NCI-H526 (cell line): ENCODE measurements at places on chromosomes 1 and 21.

GRCh38 chr21:31952828-31953227, 80.0 kb downstream of the HUNK start:
- DNase-seq: no peak

GRCh38 chr1:67767103-67767782, 66.0 kb downstream of the GNG12 start:
- no peak for DNase-seq

DNA sequence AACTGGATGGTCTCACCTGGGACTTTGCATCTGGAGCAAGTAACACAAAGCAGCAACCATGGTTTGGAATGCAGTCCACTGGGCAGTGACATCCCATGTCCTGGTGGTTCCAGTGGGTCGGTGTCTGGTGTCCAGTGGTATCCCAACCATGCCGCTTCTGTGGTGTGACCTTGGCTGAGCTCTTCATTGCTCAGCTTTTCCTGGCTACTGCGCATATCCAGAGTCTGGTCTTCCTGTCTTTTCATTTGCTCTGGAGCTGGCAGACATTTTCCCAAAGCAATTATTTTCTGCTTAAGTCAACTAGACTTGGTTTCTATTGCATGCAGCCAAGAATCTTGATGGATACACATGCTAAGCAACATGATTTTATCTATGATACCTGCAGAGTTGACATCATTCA, 28.4 kb upstream of the CD2 start:
- no peak for DNase-seq

- peak; percentile 53 for DNase-seq
Observed at GRCh38 chr1:113320972-113321680, 69.2 kb upstream of the MAGI3 start.

DNA sequence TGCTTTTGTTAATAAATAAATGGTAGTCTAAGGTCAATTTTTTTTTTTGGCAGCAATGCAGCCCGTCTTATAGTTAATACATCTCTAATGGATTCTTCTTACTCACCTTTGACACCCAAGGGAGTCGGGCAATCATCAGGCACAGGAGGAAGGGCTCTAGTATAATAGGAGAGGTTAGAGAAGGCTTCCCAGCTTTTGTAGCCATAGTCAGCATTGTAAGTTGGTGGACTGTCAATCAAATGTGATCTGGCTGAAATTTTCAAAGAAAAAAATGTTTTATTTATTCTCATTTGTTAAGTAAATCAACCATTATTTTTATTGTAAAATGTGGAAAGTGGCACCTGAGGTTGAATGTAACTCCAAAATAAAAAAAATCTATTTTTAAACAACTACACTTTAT, 2.1 kb downstream of the PTGS2 start:
- DNase-seq: no peak

DNA sequence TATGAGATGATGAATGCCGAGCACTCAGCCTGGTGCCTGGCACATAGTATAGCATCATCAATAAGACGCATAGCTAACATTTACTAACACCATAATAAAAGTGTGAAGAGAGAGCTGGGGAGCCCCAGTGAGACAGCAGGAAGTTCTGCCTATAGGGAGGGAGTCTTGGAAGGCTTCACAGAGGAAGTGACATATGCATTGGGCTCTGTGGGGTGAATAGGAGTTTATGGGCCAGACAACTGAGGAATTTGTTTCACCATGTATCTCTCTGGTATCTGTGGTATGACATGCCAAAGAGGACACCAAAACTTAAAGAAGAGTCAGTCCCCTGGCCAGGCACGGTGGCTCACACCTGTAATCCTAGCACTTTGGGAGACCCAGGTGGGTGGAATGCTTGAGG, 118.3 kb upstream of the TMEM51 start:
- DNase-seq: no peak

GRCh38 chr1:185880779-185881333, 146.7 kb downstream of the HMCN1 start:
- DNase-seq: no peak

DNA sequence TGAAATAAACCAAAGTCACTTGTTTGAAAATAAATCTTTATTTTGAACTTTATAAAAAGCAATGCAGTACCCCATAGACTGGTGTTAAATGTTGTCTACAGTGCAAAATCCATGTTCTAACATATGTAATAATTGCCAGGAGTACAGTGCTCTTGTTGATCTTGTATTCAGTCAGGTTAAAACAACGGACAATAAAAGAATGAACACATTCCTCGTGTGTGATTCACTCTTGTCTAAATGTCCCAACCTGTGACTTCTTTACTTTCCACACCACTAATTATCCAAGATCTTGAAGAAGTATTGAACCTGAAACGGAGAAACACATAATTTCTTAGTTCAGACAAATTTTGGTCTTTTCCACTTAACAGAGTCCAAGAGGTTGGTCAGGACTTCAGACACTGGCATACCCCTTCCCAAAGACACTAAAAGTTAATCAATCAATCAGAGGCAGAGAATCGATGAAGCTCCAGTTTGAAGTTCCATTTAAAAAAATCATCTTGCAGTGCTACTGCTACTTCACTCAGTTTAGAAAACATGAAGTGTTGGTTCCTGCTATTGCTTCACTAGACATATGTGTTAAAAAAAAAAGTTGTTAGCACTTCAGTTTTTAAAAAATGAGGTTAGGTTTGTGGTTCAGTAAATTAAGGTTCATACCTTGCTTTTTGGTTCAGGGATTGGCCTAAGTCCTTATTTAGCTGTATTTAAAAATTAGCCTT, 26.2 kb downstream of the ATP1B1 start:
- no peak for DNase-seq

- DNase-seq: no peak
Observed at GRCh38 chr1:23742670-23743286, 493 bp upstream of the ELOA start.

GRCh38 chr1:57162607-57163261, 196.9 kb upstream of the C8B start:
- no peak for DNase-seq

- no peak for DNase-seq
Observed at GRCh38 chr21:45598666-45599065, 44.9 kb upstream of the PCBP3 start.

DNA sequence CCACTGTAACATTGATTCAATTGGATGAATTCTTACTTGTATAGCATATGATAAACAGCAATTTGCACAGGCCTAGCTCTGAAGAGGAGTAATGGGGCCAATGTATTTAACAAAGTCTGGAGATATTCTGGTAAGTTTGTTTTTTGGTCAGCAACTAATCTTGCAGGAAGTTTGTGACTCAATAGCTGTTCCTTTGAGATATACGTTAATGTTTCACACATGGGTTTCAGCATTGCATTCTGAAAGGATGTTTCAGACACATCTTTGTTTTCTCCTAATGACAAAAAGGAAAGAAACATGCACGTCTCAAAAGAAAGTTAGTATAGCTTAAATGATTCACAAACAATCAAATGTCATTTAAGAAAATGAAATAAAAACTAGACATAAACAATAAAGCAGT, 49.0 kb downstream of the LTN1 start:
- DNase-seq: no peak

GRCh38 chr1:155591770-155592169, 18.2 kb upstream of the MSTO1 start:
- DNase-seq: peak; percentile 86

- peak; percentile 31 for DNase-seq
Observed at GRCh38 chr1:93845538-93846205, 33.3 kb downstream of the DNTTIP2 start.

- DNase-seq: no peak
Observed at GRCh38 chr1:160542303-160542945, 19.4 kb upstream of the SLAMF6 start.

DNA sequence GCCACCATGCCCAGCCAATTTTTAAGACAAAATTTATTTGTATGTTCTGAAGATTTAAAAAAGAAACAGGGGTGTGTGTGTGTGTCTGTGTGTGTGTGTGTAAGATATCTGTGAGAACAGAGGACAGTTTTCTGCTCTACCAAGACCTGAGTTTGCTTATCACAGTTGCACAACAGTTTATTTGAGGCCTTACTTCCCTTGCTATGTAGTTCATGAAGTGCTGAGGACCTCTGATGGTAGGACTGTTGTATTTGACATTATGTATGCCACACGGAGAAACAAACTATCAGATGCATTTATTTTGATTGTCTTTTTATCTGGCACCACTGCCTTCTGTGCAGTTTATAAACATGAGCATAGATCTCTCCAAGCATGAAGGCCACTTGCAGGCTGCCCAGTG, 355.2 kb downstream of the PBX1 start:
- no peak for DNase-seq

- peak; percentile 26 for DNase-seq
Observed at GRCh38 chr1:206557636-206558473, 50.5 kb downstream of the RASSF5 start.

DNA sequence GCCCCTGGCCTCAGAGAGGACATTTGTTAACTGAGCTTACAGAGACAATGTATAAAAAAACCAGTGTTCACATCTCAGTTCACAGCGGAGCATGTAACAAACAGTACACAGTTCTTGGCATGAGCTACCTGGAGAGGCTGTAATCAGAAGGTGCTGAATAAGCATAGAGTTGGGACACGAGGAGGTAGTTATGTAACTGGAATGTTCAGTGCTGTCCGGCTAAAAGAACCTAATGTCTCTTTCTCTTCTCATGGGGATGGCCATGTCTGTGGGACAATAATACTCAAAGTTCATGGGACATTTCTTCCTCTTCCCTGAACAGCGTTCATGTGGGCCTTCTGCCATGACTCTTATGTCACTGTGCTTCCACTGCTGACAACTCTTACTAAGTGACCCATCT, 17.2 kb upstream of the STX12 start:
- DNase-seq: no peak

DNA sequence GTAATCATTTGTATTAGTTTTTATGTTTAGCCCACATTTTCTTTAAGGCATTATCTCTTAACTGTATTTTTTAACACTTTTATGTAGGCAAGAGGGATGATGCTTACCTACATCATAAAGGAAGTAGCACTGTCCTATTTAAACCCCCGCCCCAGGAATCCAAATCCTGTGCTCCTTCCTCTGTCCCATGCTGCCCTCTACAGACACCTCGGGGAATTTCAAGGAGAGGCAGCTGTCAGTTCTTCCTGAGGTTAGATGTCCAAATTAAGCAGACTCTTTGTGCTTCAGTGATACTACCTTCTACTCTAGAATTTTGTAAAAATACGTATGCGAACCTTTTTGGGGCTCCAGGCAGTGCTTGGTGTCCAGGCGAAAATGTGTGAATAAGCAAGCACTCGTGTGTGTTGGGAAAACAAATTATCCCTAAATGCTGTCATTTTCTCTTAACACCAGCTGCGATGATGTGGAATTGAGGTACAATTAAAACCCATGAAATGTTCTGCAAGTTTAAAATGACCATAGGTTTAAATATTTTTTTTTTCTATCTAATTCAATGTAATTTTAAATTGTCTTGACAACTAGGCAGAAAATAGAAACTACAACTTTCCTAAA, 19.2 kb downstream of the CRCT1 start:
- peak; percentile 74 for DNase-seq

- peak; percentile 60 for DNase-seq
Observed at GRCh38 chr1:163174524-163175437, 27.9 kb downstream of the RGS5 start.

GRCh38 chr1:154725865-154726264, 117.9 kb upstream of the ADAR start:
- no peak for DNase-seq

- no peak for DNase-seq
Observed at GRCh38 chr1:31961536-31961935, 23.4 kb upstream of the PTP4A2 start.

DNA sequence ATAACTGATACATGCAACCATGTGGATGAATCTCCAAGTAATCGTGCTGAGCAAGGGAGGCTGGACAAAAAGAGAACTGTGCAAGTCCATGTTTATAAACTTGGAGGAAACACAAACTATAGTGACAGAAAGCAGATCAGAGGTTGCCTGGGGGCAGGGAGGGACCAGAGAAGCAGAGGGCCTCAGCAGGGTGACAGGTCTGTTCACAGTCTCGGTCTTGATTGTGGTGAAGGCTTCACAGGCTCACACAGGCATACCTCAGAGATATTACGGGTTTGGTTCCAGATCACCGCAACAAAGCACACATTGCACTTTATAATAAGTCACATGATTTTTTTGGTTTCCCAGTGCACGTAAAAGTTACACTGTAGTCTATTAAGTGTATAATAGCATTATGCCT, 28.5 kb downstream of the ACOT7 start:
- DNase-seq: no peak

DNA sequence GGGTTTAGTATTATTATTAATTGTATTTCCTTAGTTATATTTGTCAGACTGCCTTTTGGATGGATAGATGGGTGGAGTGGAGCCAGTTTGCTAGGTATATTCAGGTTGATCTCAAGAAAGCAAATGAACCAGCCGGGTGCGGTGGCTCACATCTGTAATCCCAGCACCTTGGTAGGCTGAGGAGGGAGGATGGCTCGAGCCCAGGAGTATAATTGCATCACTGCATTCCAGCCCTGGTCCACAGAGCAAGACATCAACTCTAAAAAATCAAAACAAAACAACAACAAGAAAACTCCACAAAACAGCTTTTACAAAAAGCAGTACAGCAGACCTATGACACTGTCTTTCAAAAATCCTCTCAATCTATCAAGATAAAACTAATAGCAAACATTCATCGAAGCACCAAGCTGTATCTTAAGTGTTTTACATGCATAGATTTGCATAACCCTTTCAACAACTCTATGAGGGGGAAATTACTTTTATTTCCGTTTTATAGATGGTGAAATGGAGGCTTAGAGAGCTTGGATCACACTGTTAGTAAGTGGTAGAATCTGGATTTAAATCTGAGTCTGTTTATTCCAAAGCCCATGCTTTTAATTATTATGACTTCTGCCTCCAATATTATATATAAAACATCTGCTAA, 25.5 kb downstream of the KMO start:
- DNase-seq: no peak

DNA sequence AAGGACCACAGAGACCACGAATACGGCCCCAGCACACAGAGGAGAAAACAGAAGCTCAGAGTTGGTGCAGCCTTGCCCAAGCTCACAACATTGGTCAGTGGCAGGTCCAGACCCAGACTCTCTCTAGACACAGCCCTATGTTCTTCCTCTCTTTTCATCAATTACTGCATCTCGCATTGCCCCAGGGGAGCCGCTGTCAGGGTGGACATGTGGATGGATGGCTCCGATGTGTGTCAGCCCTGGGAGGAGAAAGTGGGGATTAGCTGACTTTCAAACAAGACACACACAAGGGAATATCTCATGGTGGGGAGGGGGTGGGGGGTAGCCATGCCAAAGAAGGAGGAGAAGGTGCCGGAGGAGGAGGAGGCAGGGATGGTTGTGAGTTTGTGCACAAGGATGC, 556.8 kb downstream of the NPHP4 start:
- DNase-seq: no peak
